Stimulated activated CD8-positive, alpha-beta memory T cell treated with anti-CD3 and anti-CD28 coated beads, Interleukin-4, amount 100 ng/mL, for 1 hour (primary cell): ENCODE measurements at places on chromosomes 13 and 19.

GRCh38 chr19:2775556-2776430 is 7.3 kb downstream of the SGTA start:
- peak; percentile 30 for DNase-seq

DNA sequence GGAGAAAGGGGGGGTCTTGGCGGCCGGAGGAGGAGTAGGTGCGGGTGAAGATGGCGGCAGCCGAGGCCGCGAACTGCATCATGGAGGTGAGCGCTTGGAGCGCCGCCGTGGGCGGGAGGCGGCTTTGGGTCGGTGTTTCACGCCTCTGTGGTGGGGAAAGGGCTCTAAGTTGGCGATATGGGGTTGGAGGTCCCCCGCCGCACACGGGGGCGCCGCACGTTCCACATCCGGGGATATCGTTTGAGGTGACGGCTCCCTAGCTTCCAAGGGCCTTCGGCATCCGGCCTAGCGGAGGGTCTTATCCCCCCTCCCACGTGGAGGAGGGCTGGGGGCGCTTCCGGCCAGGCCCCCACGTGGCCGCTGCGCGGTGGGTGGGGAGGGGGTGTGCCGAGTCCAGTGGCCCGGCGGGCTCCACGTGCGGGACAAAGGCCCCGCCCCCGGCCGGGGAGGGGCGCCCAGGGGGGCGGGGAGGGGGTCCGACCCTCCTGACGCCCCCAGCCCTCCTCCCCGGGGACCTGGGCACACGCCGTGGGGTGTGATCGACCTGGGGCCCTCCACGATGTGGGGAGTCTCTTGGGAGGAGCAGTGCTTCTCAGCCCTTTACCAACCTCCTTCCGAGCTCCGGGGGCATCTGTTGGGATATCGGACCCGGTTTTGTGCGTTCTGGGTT is at the start of gene PRMT1:
TSS of gene PRMT1 (plus strand) at position 41 of the 670 bp plus-strand sequence. CDS start at position 51, 10 bp downstream.
- no peak for DNase-seq

DNA sequence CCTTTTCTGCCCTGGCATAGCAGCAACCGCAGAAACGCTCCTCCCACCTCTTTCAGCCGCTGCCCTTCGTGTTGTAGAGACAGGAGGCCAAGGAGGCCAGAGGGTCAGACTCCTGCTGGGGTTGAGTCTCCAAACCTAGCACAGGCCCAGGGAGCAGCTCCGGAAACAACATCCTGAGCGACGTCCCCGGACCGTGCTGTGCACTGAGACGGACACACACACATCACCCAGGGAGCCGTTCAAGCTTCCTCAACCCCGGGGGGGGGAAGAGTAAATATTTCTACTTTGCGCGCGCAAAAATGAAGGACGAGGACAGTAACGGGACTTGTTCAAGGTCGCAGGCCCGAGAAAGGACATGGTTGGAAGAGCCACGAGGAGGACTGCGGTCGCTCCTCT is 657 bp downstream of the ZNF550 start:
- no peak for DNase-seq

GRCh38 chr13:75357576-75358289 is 124.2 kb downstream of the TBC1D4 start:
- DNase-seq = peak; percentile 14
